NCI-H1436 (cell line): ENCODE measurements at places on chromosomes 2 and 18.

DNA sequence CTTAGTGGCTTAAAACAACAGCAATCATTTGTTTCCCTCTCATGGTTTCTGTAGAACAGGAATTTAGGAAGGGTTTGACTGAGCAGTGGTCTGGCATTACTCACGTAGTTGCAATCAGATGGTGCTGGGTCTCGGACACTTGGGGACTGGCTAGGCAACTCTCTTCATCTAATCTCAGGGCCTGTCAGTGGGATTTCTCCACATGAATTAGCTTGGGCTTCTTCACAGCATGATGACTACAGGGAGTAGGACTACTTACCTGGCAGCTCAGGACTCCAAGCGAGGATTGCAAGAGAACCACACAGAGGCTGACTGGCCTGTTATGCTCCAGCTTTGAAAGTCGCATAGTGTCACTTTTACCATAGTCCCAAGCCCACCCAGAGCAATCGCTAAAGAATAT lies 125.1 kb downstream of the TTC27 start:
- no peak for DNase-seq

GRCh38 chr2:132384491-132385151 lies 32.0 kb upstream of the GPR39 start:
- DNase-seq = no peak

GRCh38 chr2:206084439-206084869 lies 1.5 kb downstream of the INO80D start:
- no peak for DNase-seq

- no peak for DNase-seq
Measured at GRCh38 chr2:233973786-233974185, 56.6 kb downstream of the TRPM8 start.

GRCh38 chr2:236827997-236828396 lies 257.7 kb upstream of the COPS8 start:
- DNase-seq = no peak

- DNase-seq = no peak
Measured at GRCh38 chr2:118841450-118841827, 6.0 kb downstream of the EN1 start.

GRCh38 chr2:172430678-172431077 lies 3.3 kb downstream of the ITGA6 start:
- no peak for DNase-seq

GRCh38 chr2:16763493-16763899 lies 97.9 kb upstream of the CYRIA start:
- DNase-seq = no peak

GRCh38 chr18:79681484-79682387 lies 2.1 kb downstream of the CTDP1 start:
- no peak for DNase-seq

- DNase-seq = no peak
Measured at GRCh38 chr2:53087262-53087873, 680.2 kb upstream of the CHAC2 start.

DNA sequence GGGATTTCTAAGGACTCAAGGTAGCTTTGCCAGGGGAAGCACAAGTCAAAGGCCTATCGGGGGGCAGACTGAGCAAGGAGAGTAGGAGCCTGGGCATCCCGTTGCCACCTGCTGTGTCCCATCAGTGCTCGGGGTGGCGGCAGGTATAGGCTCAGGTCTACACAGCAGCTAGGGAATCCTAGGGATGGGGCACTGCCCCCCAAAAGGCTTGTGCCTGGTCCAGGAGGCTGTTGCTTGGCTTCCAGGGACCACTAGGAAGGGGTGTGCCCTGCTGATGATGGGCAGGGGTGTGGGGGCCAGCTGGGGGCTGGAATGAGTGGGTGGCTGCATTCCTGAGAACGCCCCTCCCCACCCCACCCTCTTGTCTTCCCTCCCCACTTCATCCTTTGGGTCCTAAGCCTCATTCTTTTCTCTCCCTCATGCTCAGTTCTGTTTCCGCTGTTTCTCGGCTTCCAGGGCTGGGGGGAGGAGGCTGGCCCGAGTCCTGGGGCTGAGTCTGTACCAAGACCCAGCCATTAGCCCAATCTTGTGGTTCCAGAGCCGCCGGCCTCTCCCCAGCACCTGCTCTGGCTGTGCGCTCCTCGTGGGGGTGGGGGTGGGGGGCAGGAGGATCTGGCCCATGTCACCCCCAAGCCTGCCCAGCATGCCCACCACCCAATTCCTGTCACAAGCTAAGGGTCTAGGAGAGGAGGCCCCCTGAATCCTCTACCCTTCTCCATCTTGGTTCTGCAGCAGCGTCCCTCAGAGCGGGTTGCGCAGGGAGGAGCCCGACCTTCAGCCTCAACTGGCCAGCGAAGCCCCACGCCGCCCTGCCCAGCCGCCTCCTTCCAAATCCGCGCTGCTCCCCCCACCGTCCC lies 12.8 kb downstream of the SPEG start:
- DNase-seq = no peak

DNA sequence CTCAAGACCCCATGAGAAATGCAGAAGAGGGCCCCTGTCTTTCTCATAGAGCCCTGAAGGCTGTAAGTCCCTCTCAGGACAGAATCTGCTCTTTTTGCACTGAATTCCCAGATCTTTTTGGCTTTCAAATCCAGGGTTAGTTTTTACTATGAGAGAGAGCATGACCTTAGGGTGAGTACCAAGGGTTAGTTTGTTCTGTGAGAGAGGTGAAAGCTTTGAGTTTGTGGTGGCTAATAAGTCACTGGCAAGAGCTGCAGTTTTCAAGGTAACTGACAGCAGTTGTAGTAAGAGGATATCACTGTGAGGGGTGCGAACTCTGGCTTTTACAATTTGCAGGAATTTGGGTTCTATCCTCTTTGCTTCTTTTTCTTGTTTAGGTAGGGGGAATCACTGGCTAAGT lies 248.4 kb upstream of the KCNH7 start:
- DNase-seq = no peak

GRCh38 chr2:200341376-200341775 lies 34.9 kb downstream of the SPATS2L start:
- no peak for DNase-seq

GRCh38 chr2:216082805-216083204 lies 1.1 kb downstream of the TMEM169 start:
- no peak for DNase-seq

DNA sequence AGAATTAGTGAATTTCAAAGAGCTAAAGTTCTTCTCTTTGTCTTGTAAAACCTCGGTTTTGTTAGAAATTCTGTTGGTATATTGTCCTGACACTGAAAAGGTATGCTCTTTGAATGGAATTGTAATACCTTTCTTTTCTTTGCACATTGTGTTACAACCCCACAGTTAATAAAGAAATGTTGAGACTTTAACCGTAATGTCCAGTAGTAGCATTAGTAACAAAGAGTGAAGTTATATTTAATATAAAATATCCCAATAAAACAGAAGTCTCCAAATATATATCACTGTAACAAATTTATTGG lies 69.8 kb downstream of the EHBP1 start:
- DNase-seq = no peak

DNA sequence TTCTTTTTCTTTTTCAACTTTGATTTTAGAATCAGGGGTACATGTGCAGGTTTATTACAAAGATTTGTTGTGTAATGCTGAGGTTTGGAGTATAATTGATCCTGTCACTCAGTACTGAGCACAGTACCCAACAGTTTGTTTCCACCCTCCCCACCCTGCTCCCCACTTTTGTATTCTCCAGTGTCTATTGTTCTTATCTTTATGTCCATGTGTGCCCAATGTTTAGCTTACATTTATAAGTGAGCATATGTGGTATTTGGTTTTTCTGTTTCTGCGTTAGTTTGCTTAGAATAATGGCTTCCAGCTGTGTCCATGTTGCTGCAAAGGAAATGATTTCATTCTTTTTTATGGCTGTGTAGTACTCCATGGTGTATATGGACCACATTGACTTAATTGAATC lies 43.1 kb downstream of the RDH14 start:
- DNase-seq = no peak

- no peak for DNase-seq
Measured at GRCh38 chr2:42787424-42787787, 5.0 kb downstream of the HAAO start.

DNA sequence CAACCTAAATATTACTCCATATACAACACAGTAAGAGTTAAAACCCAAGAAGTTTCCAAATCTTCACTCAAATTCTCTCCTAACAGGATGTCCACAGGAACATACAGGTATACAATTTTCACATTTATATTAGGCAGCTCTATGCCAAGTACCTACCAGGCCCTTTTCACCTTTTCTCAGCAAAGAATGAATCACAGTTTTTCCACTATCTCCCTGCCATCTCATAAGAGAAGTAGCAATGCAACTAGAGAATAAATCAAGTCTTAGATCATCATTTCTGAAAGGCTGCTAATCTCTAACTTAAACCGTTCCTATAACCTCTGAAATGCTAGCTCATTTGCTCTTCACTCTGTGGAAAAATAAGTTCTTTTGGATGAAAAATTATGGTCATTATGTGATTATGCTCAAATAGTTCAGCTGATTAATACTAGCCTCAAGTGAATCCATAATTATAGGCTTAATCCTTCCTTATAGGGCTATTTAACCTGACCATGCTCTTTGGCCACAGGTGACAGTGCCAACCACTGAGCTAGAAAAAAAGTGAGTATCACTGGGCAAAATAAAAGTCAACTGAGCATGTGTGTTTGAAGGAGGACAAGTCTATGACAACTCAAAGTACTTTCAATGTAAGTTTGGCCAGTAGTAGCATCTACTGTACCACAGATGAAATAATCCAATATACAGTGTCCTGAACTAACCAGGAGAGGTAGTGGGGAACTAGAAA lies 79.7 kb downstream of the COBLL1 start:
- DNase-seq = no peak

DNA sequence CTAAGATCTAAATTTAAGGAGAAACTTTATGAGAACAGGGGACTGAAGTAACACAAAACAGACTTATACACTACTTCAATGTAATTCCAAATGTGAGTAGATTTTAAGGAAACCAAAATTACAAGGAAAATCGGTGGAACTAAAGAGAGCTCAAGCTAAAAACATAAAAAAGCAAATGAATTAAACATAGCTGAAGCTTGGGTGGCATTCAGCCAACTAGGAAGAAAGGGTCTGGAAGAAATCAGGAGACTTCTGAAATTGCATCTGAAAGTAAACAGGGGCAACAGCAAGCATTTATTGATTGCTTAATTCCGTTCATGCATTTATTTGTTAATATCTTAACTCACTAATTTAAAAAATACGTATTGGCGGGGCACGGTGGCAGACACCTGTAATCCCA lies 727.3 kb upstream of the PKDCC start:
- no peak for DNase-seq

DNA sequence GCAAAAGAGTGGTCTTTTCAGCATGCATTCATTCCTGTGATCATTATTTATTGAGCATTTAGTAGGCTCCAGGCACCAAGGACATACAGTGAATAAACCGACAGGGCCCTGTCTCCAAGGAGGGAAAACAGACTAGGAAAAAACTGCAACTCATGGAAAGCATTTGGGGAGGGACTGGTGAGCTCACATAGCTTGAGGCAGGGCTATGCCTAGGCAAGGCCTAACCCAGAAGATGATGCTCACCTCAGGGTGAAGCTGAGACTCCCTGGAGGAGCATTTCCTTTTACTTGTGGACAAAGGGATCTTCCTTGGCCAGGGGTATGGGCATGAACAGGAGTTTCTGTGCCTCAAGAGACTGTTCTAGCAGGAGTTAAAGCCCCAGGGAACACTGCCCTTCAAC lies 3.9 kb downstream of the CXCR1 start:
- DNase-seq = no peak

- DNase-seq = peak; percentile 43
Measured at GRCh38 chr2:159616286-159616701, at the start of gene BAZ2B. Gene BAZ2B (minus strand): TSS chr2:159616548. CDS start chr2:159478719, 137,829 bp downstream.

DNA sequence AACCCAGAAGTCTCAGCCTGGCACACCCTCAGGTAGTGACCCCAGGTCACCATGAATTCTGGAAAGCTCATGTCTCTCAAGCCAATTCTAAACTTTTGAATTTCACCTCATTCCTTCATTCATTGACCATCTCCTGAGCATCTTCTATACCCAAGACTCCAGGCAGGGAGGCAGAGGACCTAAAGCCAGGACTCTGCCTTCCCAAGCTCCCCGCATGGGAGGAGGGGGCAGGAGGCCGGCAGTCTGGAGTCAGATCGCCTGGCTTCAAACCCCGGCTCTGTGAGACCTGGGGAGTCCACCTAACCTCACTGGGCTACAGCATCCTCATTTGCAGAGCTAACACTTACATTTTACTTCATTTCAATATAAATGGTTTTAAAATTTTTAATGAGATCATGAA lies 59.0 kb downstream of the SMAD7 start:
- no peak for DNase-seq
